ENCODE measurements at places on chromosomes 2 and 18.

DNA sequence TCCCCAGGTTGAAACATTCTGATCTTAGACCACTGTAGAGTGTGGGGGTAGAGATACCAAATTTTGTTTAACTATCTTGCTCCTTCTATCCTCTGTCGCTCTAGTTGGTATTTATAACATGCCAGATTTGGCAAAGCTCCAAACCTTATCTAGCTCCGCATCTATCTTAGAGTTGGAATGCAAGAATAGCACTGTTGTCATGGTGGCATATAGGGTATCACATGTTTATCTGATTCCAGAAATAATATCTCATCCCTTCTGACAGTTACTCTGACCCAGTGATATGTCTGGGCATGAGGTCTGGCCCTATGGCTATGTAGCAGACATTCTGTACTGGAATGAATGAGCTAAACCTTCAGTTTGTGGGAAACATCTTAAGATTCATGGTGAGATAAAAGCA is 51.7 kb downstream of the CABYR start:
- no peak for DNase-seq

DNA sequence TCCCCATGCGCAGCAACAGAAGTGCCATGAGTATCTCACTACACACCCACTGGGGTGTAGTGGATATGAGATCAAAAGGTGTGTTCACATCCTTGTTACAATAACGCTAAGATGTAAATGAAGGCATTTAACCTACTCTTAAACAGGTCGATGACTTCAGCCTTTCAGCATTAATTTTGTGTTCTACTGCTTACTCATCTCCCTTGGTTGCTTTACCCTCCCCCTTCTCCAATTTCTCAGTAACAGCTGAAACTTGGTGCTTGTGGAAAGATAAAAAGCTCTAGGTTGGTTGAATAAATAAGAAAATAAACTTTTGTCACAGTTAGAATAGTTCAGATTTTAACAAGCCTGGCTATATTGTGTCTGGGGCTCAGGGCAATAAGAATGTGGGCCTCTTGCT is 147.5 kb upstream of the SESTD1 start:
- no peak for DNase-seq

- DNase-seq = no peak
Observed at GRCh38 chr2:190533175-190533967, 1.2 kb downstream of the NEMP2 start.

- DNase-seq = no peak
Observed at GRCh38 chr18:34261865-34262780, 37.4 kb upstream of the NOL4 start.

DNA sequence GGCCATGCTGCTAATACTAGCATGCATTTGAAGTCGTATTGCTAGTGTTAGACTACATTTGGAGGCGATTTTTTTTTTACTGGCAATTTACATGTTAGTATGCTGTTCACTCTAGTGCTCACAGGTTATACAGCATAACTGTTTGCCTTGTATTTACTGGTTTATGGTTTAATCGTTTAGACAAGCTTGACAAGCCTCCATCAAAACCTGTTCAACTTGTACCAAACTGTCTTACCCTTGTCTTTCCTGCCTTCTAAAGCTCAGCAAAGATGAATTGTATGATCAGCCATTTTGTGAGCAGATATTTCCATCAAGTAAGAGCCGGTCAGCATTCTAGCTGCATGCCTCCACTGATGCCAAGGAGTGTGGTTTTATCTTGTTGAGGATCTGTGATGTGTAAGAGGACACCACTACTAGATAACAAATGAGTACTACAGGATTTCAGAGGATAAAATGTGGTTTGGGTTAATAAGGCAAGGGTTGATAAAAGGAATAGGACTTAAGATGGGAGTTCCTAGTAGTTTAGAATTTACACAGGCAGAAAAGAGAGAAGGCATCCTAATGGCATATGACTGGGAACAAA is 68.4 kb upstream of the ITM2C start:
- no peak for DNase-seq

DNA sequence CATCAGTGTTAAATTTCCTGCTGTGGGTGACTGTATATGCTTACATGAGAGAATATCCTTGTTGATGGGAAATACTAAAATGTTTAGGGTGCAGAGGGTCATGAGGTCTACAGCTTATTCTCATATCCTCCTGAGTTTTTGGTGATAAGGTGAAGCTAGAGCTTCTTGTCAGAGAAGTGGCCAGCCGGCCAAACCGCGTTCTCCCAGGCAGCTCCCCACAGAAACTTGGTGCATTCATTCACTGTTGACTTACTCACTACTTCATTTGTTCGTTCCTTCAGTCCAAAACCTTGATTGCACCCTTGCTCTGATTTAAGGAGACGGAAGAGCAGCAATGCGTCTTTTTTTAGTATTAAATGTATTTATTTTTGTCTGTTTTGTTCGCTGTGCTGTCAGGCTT is 8.7 kb downstream of the SNED1 start:
- no peak for DNase-seq

- no peak for DNase-seq
Observed at GRCh38 chr2:207758025-207758424, 11.7 kb downstream of the FZD5 start.

DNA sequence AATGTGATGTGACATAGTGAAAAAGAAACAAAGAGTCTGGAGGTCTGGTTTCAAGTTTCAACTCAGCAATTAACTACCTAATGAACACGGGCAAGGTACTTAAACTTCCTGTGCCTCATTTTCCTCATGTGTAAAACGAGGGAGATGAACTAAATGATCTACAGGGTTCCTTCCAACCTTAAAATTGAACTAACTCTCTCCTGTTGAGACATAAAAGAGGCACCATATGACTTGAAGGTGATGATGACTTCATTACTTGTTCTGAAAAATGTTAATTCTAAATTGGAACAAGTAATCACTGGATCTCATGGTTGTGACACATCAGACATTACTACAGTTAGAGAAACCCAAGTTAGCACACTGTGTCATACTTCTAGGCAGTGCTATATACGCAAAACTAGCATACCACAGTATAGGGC is 8.9 kb upstream of the REL start:
- no peak for DNase-seq

- no peak for DNase-seq
Observed at GRCh38 chr2:196174404-196174803, 3.0 kb upstream of the STK17B start.

GRCh38 chr2:215419113-215419512 is 16.8 kb downstream of the FN1 start:
- DNase-seq = no peak

- DNase-seq = no peak
Observed at GRCh38 chr2:10873790-10874437, 37.8 kb upstream of the KCNF1 start.

- no peak for DNase-seq
Observed at GRCh38 chr2:234679741-234680687, 183.1 kb upstream of the ARL4C start.

DNA sequence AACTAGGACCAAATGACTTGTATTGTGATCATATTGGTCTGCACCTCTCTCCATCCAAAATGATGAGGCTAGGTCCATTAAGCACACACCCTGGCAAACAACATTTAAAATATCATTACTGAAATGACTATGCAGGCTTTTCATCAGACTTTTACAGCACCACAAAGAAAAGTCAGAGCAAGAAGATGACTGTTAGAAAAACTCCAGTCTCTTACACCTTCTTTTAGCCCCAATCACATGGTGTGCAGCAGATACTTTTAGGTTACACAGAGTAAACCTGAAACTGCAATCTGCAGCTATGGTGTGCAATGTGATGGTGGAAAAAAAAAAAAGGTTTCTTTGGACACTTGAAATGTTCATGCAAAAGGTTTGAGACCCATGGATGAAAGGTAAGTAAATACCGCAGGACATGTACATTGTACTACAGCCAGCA is 5.4 kb upstream of the POLI start:
- DNase-seq = no peak

DNA sequence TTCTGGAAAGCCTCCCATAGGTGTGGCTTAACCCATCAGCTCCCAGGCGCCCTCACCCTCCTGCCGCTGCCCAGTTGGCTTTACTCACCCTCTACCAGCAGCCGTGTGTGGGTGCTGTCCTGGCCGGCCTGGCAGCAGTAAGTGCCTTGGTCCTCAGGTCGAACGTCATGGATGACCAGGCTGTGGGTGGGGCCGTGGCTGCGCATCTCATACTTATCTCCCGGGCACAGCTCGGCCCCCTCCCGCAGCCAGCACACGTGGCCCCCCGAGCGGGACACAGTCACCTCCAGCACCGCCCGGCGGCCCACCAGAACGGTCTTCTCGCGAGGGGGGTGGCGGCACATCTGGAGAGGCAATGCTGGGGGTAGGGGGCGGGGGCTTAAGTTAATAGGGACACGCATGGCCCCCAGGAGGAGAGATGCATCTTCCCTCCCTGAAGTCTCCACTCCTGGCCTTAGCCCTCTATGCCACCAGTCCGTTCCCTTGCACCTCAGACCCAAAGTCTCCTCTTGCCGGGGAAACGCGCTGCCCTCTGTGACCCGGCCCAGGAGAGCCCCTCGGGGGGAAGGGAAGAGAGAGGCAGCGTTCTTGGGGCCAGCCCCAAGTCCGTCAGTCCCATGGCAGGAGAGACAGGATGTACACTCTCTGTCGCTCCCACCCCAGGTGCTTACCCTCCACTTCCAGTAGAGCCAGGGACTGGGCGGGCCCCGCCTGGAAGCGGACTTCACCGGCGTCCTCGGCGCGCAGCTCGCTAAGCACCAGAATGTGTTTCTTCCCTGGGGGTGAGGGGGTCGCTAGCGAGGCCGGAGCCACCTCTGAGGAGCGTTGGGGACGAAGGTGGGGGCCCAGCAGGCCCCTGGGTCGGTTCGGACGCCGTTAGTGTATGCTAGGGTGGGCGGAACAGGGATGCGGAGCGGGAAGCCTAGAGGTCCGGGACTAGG is 7.9 kb downstream of the TMEM198 start:
- no peak for DNase-seq

DNA sequence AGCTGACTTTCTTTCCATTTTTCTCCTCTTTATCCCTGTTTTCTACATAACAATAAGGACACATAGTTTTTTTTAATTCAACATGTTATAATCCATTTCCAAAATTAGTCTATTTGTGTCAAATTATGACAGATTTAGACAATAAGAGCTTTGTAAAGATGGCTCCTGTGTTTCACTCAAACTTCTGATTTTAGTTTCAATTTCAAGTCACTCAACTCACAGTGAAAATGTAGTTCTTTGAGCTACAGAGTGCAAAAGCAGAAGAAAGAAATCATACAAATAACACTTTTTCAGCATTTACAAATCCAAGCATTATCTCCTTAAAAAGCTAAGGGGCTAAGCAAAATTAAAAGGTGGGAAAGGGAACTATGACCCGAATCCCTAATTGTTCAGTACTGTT is 340.7 kb upstream of the TRIB2 start:
- DNase-seq = no peak

GRCh38 chr18:71797554-71797953 is 746.6 kb downstream of the CBLN2 start:
- DNase-seq = no peak

Measured in activated T-cell treated with anti-CD3 and anti-CD28 coated beads, Interleukin-2, amount 50 U/mL, for 48 hours (primary cell).